Caki2 (cell line): ENCODE measurements at places on chromosomes 2 and 18.

DNA sequence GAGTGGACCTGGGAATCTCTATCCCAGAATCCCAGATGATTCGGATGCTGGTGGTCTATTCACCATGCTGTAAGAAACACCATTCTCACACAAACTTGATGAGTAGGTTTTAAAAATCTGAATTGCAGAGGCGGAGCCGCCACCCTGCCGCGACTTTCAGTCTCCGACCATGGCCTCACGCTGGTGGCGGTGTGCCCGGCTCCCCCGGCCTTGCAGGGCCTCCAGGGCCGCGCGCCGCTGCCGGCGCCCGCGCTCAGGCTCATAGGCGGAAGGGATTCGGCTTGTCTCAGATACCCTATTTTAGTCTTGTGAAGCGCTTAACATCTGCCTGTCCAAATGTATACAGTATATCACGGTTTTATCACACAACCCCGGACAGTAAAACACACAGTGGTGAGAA is 2.6 kb upstream of the PPM1B start:
- no peak for DNase-seq

GRCh38 chr2:120543899-120544298 is 191.8 kb upstream of the GLI2 start:
- DNase-seq = no peak

DNA sequence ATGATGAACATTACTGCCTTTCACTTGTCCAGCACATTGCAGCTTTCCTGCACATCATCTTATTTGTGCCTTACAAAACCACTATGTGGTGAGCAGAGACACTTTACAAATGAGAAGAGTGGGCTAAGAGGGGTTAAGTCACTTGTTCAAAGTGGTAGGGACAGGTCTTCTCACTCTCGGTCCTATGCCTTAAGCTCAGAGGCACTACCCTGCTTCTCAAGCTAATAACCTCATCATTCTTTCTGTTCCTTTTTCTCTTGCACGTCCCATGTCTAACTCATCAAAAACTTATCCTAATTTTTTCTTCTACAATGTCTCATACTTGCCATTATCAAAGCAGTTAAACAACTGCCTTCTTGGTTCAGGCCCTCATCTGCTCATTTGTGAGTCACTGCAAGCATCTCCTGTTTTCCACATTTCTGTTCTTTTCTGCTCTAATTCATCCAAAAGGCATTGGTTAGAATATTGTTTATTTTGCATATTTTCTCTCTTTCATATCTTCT is 21.9 kb upstream of the NCOA1 start:
- no peak for DNase-seq

DNA sequence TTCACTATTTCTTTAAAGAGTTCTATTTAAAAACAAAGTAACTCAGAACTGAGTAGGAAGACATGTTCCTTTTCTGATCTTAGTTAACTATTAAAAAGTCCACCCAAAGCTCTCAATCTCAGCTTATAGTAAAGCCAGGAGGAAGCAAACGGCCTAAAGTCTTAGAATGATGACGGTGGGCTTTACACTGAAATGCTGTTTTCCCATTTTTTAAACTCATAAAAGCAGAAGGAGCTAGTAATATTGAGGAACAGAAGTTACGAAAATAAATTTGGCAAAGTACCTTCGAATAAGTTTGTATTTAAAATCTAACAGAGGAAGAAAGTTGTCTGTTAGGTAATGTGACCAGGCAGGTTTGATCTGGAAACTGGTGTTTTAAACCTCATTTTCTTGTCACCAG is 111.1 kb downstream of the ZNF532 start:
- no peak for DNase-seq

- no peak for DNase-seq
Measured at GRCh38 chr18:10114717-10115463, 201.1 kb downstream of the VAPA start.

DNA sequence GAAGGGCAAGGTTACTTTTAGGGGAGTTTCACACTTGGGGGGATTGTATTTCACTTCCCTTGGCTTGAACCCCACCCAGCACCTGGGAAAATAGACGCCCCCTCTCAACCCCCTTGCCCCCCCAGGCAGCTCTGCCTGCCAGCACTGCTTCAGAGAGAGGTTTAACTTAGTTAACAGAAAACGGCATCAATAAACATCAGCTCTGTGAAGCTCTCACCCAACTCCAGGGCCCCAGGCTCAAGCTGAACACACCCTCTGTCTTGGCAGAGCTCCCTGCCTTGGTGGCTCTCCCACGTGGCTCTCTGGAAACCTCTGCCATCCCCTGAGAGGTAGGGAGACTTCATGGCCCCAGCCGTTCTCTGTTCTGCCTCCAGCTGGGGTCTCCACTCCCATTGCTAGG is 244.1 kb downstream of the ACKR3 start:
- no peak for DNase-seq

DNA sequence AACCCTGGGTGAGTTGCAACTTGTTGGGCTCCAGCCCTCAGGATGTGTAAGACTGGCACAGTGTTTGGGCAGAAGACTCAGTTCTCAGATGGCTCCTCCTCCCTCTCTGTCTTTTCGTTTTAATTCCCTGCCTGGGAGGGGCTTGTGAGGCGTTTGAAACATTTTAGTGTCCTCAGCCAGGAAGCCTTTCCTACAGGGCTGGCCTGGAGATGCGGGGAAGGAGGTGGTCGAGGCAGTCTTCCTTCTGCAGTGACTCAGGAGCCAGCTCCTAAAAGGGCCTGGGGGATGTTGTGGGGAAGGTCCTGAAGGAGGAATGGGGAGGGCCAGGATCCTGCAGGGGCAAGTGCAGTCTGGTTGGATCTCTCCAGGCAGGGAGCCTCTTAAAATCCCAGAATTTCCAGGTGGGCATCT is 22.1 kb upstream of the IGFBP5 start:
- DNase-seq = no peak
